ENCODE measurements at places on chromosomes 3 and 15. TPM values are rescaled to one million over a fixed set of nuclear protein-coding genes. Genes with fewer than 3 reads are reported as not detected.

Gene OR5K2
- total RNA-seq: not detected

Gene CATSPER2
- total RNA-seq: 5.7 TPM

Gene CHRNB4
- total RNA-seq: 28.1 TPM

Gene WWTR1
- total RNA-seq: 92.8 TPM

Gene CHST13
- total RNA-seq: 0.38 TPM

Gene ERICH6
- total RNA-seq: not detected

Gene MRPS11
- 19.4 TPM for total RNA-seq

Gene IQSEC1
- total RNA-seq: 127 TPM

Gene C15orf61
- 11.3 TPM for total RNA-seq

Gene AGTR1
- 3.5 TPM for total RNA-seq

Gene CRYBG3
- total RNA-seq: 119 TPM

Gene IL17RC
- total RNA-seq: 28.1 TPM

Gene CLDN18
- total RNA-seq: not detected

Gene GOLGA6L10
- 5.0 TPM for total RNA-seq

Gene PPM1M
- total RNA-seq: 10.6 TPM

Gene IL5RA
- 0.44 TPM for total RNA-seq

Gene SPINK8
- total RNA-seq: not detected

Gene WNT7A
- 9.1 TPM for total RNA-seq

Gene ADIPOQ
- 1.4 TPM for total RNA-seq

Gene ACVR2B
- 55.0 TPM for total RNA-seq

Gene RTP1
- not detected for total RNA-seq

Gene C3orf20
- 0.22 TPM for total RNA-seq

Gene SCAANT1
- not detected for total RNA-seq

Gene CCDC54
- total RNA-seq: not detected

Gene WNT5A
- 39.0 TPM for total RNA-seq

Gene IL20RB
- 0.38 TPM for total RNA-seq

Gene ADGRG7
- total RNA-seq: 0.22 TPM

Gene GPR156
- total RNA-seq: 3.8 TPM

Gene CCNDBP1
- total RNA-seq: 62.3 TPM

Gene TM6SF1
- total RNA-seq: 3.4 TPM

Gene CEP152
- 7.9 TPM for total RNA-seq

Gene ZNF660
- 21.2 TPM for total RNA-seq

Gene TIMP4
- 3.1 TPM for total RNA-seq

Gene RPL14
- 294 TPM for total RNA-seq

Gene NR1I2
- total RNA-seq: 0.38 TPM

Gene CNOT10
- 40.3 TPM for total RNA-seq

Gene IL17RE
- 0.71 TPM for total RNA-seq

Gene OR5H2
- not detected for total RNA-seq

Gene EXD1
- total RNA-seq: not detected

Gene SLC22A13
- total RNA-seq: 0.27 TPM

Gene GCHFR
- 8.7 TPM for total RNA-seq
